Pulmonary artery endothelial cell (primary cell): ENCODE measurements at places on chromosomes 1 and 21. TPM values are rescaled to one million over a fixed set of nuclear protein-coding genes. Genes with fewer than 3 reads are reported as not detected.

Gene CHIA
- not detected in 2 replicates for total RNA-seq

Gene DNAI4
- total RNA-seq = 2.5 and 3.6 TPM in 2 replicates

Gene UQCRHL
- total RNA-seq = 2.4 and 4.7 TPM in 2 replicates

Gene INAVA
- total RNA-seq = not detected in 2 replicates

Gene ELAPOR1
- total RNA-seq = 0.21 and 0.26 TPM in 2 replicates

Gene CYP4X1
- 1.6 and 2.0 TPM in 2 replicates for total RNA-seq

Gene THEM5
- total RNA-seq = not detected in 2 replicates

Gene SEC16B
- total RNA-seq = 0.53 and 0.85 TPM in 2 replicates

Gene PGD
- total RNA-seq = 286 and 352 TPM in 2 replicates

Gene EBNA1BP2
- total RNA-seq = 136 and 177 TPM in 2 replicates

Gene EFHD2
- 72.2 and 74.3 TPM in 2 replicates for total RNA-seq

DNA sequence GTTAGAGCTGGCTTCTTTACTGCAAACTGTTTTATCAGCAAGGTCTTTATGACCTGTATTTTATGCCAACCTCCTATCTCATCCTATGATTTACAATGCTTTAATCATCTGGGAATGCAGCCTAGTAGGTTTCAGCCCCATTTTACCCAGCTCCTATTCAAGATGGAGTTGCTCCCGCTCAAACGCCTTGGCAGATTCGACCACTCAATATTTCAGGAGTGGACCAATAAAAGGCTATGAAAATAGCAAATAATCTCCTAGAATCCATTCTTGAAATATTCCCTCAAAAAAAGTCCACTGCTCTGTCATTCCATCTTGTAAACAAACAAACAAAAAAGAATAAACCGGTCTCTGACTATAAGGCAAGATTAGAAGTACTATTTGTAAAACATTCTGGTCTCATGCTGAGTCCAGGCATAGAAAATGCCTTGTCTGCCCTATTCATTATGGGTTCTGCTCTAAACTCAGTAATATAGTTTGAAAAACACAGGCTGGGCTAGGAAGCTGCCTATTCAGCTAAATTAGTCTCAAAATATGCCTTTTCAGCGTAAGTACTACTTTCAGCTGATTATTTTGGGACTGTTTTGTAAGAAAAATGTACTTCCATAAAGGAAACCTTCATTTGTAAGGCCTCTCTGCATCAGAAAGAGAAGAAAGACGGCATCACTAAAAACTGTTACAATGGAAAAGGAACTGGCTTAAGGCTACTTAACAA lies 53.0 kb downstream of the TBX19 start:
- no peak for DNase-seq

DNA sequence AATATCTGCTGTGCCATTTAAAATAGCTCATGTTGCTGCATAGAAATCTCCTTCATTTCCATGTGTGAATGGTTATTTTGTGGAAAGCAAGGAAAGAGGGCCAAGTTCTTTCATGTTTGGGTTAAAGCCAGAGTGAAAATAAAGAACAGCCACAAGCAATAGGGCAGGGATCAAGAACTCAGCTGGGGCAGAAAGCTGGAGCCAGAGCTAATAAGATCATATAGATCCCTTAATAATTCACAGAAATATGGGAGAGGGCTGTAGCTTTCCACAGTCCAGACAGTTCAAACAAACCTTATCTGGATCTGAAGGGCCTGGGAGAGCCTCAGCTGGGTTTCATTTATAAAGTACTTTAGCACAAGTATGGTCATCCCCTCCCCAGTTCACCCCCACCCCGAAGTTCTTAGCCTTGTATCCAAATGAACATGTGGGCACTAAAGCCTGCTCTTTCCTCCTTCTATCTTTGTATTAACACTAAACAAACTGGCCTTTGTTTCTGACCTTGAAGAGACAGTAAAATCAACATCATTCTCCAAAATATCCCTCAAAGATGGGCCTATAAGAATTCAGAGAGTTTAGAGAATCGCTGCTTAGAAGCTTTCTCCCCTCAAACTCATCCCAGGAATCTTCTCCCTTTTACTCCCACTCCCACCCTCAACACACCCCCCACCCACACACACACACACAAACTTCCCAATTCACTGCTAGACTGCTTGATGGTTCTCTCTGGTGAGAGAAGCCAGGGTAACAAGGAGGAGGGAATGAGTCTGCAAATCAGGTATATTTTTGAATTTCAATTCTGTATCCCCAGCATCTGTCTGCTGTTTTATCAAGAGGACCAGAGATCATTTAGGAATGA lies 41.7 kb downstream of the UTP25 start:
- DNase-seq = no peak

DNA sequence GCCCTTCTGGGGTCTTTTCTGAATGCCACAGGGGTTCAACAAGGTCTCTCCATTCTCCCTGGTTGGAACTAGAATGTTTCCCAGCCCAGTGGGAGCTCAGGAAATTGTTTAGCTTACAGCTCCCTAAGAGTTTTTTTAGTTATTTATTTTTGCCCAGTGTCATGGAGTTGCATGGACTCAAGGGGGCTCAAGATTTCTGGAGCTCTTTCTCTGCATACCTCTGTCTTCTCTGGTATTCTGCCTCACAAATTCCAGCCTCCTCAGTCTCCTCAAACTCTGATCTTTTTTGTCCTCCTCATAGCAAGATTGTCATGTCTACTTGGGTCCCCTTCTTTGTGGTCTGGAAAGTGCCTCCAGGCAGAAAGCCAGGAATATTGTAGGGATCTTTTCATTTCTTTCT lies 15.9 kb upstream of the PPP2R5A start:
- DNase-seq = no peak

DNA sequence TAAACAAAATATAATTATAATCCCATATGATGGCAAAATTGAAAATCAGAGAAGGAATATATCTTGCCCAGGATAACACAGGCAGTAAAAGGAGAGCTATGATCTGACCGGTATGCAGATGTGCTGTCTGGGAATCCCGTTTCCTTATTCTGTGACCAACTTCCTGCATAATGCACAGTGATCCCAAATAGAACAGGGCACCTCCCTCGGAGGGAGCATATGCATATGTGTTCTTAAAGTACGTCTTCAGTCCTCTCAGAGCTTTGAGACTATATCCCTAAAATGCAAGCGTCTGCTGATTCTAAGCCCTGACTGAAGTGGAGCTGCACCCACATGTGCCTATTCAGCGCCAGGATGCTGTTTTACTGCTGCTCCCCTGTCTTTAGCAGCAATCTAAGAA lies 366.1 kb upstream of the PTBP2 start:
- DNase-seq = no peak

DNA sequence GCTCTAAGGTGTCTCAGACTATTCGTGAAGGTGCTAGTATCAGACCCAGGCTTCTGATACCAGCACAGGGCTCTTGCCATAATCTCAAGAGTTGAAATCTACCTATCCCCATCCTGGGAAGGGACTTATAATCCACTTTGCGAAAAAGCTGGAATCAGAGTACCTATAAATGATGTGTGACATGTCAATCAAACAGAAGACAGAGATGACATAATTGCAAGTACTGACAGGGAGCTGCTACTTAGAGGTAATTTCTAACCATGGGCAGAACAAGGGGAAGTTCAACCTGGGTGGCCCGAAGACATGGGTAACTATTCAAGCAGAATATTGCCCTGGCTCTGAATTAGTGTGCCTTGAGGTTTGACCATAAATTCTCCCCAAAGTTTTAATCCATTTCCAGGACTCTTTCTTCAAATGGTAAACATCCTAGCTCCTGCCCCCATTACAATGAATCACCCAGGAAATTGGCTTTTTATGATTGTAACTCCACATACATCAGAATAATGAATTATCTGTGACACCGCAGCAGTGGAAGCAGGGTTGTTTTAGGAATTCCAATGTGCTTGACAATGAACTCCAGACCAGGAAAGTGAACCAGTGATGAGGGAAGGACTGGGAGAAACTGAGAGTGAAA lies 37.2 kb downstream of the KANK4 start:
- DNase-seq = no peak

GRCh38 chr1:216554934-216555333 lies 131.7 kb upstream of the USH2A start:
- no peak for DNase-seq

DNA sequence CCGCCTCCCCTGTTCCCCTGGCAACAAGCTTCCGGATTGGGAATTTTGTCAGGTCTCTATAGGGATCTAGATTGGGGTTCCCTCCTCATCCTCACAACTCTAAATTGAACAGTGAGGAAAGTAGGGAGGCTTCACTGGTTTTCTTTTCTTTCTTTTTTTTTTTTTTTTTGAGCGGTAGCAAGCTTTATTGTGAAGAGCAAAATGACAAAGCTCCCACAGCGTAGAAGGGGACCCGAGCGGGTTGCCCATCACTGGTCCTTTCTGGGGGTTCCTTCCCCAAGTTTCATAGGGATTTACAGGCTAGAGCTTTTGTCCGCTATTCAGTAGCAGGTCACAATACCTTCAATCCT lies 10.3 kb downstream of the ARHGEF2 start:
- no peak for DNase-seq

- no peak for DNase-seq
These were observed 73.9 kb downstream of the RAP1GAP start for GRCh38 chr1:21594935-21595897.

DNA sequence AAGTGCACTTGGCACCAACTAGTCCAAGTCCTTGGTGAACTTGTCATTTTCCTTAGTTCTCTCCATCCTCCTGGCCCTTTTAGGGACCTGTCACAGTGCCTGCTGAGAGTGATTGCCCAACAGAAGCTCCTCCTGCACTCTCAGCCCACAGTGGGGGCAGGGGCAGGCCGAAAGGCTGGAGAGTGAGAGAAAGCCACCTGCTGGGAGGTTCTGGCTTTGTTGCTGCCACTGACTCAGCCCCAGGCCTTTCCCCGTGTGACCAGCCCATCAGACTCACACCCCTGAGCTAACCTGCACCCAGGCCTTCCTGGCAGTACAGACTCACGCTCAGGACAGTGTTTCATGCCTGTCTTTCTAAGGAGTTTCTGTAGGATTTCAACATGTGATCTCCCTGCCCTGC lies 17.1 kb upstream of the PROK1 start:
- no peak for DNase-seq

- no peak for DNase-seq
These were observed 6.5 kb downstream of the KCNN3 start for GRCh38 chr1:154863315-154864174.

DNA sequence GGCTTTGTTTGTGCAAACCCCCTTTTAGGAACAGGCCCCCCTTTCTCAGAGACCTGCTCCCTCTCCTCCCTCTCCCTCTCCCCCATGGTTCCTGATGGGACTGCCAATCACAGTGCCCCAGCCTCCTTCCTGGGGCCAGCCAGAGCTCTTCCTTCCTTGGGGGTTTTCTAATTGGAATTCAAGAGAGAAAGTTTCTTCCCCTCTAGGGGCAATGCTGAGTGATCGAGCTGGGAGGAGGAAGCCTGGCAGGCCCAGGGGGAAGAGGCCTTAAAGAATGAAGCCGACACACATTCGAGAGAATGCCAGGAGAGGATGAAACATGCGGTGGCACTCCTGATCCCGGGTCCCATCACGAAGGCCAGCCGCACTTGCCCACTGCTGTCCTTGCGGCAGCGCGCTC lies 21.3 kb upstream of the COL16A1 start:
- DNase-seq = no peak

- no peak for DNase-seq
These were observed 32.0 kb downstream of the SLC45A1 start for GRCh38 chr1:8349961-8350360.

GRCh38 chr1:178723546-178723945 lies 1.5 kb upstream of the RALGPS2 start:
- DNase-seq = peak; percentile 54

GRCh38 chr21:45555557-45556301 lies 13.5 kb upstream of the SLC19A1 start:
- no peak for DNase-seq

- no peak for DNase-seq
These were observed 687.3 kb downstream of the BRINP3 start for GRCh38 chr1:189790335-189790734.

DNA sequence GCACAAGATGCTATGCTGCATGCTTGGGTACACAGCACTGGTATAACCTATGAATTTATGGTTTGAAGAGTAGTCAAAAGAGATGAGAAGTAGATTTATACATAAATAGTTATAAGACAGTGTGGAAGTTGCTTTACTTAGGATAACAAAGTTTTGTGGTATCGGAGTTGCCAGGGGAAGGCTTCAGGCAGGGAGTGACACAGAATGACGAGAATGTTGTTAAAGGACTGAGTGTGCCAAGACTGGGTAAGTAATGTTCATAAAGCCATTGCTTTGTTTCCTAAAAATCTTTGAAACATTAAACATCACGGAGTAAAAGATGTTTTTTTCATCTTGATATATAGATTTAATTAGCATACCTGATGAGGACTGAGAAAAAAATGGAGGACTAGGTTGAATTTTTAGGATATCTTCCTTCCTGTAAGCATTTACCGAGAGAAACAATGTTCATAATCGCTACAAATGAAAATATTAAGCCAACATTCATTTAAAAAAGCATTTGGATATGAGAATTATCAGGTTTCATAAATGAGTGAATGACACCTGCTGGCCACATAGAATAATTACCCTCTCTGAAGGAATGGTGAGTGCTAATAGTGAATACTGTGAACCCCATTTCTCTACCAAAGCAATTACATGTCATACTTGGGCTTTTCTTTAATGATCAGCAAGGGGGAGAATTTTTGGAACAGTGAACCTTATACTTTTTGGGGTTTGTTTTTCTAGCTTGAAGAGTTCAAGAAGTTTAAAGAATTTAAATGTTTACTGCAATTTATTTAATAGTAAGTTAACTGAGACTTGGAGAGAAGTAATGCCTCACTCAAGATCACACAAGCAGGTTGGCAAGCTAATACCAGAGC lies 28.4 kb downstream of the EXTL2 start:
- peak; percentile 39 for DNase-seq

DNA sequence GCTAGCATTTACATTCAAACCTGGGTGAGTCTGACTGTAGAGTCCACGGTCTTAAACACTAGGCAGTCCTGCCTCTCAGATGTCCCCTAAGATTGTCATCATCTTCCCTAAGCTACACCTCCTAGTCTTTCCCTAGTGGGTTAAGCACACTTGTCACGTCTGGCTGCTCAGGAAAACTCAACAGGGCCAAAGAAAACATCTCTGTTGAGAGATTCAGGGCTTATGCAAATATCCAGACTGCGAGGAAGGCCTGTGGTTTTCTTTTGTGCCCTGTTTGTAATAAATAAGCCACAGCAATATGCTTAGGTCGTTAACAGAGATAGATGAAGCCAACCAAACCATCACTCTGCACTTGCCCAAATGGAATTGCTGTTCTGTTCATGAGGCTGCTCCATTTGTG lies 472.6 kb upstream of the DEPDC1 start:
- no peak for DNase-seq

GRCh38 chr1:15762546-15762945 lies 4.0 kb downstream of the FBLIM1 start:
- no peak for DNase-seq

- no peak for DNase-seq
These were observed 102.3 kb downstream of the LACTBL1 start for GRCh38 chr1:22870201-22870871.

GRCh38 chr1:230752407-230752806 lies 5.2 kb downstream of the CAPN9 start:
- no peak for DNase-seq

GRCh38 chr1:231226156-231226555 lies 14.9 kb upstream of the GNPAT start:
- no peak for DNase-seq

- DNase-seq = no peak
These were observed 9.6 kb upstream of the SPEN start for GRCh38 chr1:15837931-15838330.

GRCh38 chr1:10900691-10901090 lies 104.2 kb upstream of the CASZ1 start:
- DNase-seq = no peak
